Endodermal cell (in vitro differentiated cells): ENCODE measurements at places on chromosomes 5 and 9. TPM values are rescaled to one million over a fixed set of nuclear protein-coding genes. Genes with fewer than 3 reads are reported as not detected.

DNA sequence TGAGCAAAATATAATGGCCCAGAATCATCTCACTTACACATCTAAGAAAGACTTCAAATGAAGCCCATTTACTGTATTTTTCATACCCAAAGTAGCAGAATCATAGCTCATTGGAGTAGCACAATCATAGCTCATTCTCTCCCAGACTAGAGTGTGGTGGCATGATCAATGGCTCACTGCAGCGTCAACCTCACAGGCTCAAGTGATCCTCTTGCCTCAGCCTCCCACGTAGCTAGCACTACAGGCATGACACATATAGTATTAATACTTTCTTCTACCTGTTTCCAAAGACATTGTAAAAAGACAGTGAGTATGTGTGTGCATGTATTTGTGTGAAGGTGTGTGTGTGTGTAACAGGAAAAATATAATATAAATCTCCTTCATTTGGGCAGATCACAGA, 1247.9 kb upstream of the ACO1 start:
- no peak for DNase-seq
- no peaks in the 10 kb centered on the region for H3K36me3 ChIP-seq
- no peak overlapping the region for H3K4me3 ChIP-seq

GRCh38 chr5:11507156-11507910, 396.9 kb downstream of the CTNND2 start:
- H3K4me3 ChIP-seq, result no peak overlapping the region
- H3K4me1 ChIP-seq, result no peaks in the 10 kb centered on the region
- no peak for DNase-seq
- no peak overlapping the region for H3K27ac ChIP-seq
- H3K27me3 ChIP-seq, result no peaks in the 10 kb centered on the region
- H3K36me3 ChIP-seq, result no peaks in the 10 kb centered on the region

DNA sequence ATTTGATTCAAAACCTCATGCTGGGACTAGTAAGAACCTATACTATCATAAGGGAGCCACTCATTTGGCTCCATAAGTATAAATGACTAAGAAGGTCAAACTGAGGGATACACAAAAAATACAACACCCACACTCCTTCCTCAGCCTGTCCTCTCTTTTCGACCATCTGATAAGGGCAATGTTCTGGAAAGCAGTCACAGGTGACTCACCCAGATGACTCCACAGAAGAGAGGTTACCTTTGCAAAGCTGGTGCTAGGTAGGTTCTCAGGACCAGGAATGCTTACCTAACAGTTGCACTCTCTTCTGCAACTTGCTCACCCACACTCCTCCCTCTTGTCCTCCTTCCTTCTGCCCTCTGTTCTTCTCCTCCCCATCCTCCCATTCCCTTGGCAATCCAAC, 32.9 kb downstream of the LHFPL2 start:
- H3K27me3 ChIP-seq, result no peaks in the 10 kb centered on the region
- H3K4me1 ChIP-seq, result peaks cover 25% of the 10 kb centered on the region
- no peak overlapping the region for H3K27ac ChIP-seq

GRCh38 chr9:2704504-2704903, 12.8 kb upstream of the KCNV2 start:
- no peak overlapping the region for H3K27ac ChIP-seq
- DNase-seq, result no peak
- H3K27me3 ChIP-seq, result no peaks in the 10 kb centered on the region
- H3K4me1 ChIP-seq, result peaks cover 10% of the 10 kb centered on the region

DNA sequence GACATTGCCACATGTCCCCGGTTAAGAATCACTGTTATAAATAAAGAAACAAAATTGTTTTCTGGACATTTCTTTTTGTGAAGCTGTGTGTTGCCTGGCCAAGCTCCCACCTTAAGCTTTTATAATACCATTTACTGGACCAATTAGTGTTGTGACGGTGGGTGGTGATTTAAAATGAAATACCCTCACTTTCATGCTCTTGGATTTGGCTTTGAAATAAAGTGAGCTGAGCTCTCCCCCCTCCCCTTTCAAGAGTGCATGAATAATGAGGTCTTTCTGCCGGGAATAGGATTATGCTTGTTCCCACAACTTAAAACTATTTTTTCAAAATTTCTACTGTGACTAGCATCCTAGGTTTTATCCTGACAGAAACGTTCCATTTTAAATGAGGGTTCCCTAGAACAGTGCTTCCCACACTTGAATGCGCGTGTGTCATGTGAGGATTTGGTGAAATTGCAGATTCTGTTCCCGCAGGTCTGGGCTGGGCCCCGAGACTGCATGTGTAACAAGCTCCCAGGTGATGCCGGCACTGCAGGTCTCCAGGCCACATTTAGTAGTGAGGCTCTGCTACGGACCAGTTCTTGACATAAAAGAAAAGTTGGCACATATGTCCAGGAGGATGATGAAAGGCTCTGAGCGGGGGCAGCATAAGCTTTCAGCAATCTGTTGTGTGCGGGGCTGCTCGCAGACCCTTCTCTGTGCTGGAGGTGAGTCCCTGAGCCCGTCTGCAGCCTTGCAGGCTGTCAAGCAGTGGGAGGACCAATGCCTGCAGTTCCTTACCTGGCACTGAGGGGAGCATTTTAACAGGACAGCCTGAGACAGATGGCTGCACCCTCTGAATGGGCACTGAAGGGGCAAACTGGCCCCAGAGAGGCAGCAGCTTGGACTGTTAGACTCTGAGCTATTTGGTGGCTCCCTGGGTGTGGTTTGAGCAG, 24.4 kb downstream of the IQGAP2 start:
- peak overlapping the region; percentile 84 for H3K27ac ChIP-seq
- H3K36me3 ChIP-seq, result no peaks in the 10 kb centered on the region
- H3K4me1 ChIP-seq, result no peaks in the 10 kb centered on the region

DNA sequence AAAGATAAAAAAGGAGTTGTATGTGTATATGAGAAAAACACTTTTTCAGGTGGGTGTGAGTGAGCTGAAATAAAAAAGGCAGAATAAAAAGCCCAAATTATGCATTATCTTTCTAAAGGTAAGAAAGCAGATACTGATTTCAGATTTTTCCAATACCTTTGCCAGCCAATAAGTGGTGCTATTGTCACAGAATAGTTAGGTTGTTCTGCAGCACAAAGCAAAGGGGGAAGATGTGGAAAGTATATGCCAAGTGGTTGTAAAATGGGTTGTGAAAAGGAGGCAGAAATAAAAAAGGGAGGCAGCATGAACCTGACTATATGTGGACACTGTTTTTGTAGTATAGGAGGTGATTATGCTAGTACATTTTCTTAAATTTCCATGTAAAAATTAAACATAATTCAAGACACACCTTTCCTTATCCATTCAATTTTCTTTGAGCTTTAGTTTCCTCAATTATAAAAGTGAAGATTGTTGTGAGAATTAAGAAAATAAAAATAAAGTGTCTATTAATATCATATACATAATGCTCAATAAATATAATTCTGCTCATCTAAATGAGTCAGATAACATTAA, 106.7 kb downstream of the SMIM15 start:
- no peaks in the 10 kb centered on the region for H3K4me1 ChIP-seq
- DNase-seq, result no peak
- no peaks in the 10 kb centered on the region for H3K27me3 ChIP-seq

- H3K4me1 ChIP-seq, result peaks cover 2% of the 10 kb centered on the region
- no peak overlapping the region for H3K4me3 ChIP-seq
- no peak overlapping the region for H3K27ac ChIP-seq
These were observed 35.6 kb upstream of the NIM1K start for GRCh38 chr5:43156388-43156787.

GRCh38 chr9:73780916-73781315, 629.3 kb downstream of the ANXA1 start:
- no peak overlapping the region for H3K27ac ChIP-seq
- no peaks in the 10 kb centered on the region for H3K4me1 ChIP-seq
- no peaks in the 10 kb centered on the region for H3K36me3 ChIP-seq
- no peak for DNase-seq

GRCh38 chr9:121197132-121197531, 4.5 kb downstream of the RAB14 start:
- no peaks in the 10 kb centered on the region for H3K36me3 ChIP-seq
- no peaks in the 10 kb centered on the region for H3K27me3 ChIP-seq
- no peak overlapping the region for H3K4me3 ChIP-seq
- peaks cover 10% of the 10 kb centered on the region for H3K4me1 ChIP-seq

DNA sequence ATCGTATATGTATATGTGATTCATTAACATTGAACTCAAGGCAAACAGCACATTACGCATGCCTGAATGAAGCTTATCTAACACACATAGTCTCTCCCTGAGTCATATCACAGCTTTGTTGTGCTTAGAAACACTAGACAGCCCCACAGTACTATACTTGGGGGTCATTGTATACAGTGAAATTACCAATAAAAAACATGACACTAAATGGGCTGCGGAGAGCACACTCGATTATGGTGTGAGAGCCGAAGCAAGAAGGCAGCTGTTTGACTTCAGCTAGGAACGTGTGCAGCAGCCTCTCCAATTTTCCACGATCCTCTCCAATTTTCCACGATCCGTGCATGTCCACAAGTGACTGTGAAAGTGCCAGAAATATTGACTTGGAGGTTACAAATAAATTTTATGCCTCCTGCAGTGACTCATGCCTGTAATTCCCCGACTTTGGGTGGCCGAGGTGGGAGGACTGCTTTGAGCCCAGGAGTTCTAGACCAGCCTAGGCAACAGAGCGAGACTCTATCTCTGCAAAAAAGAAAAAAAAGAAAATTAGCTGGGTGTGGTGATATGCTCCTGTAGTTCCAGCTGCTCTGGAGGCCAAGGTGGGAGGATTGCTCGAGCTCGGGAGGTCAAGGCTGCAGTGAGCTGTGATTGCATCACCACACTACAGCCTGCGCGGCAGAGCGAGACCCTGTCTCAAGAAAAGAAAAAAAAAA, 102.4 kb downstream of the DAPK1 start:
- H3K4me1 ChIP-seq, result peaks cover 22% of the 10 kb centered on the region
- no peak for DNase-seq
- no peak overlapping the region for H3K4me3 ChIP-seq
- H3K27ac ChIP-seq, result no peak overlapping the region
- peaks cover under 1% of the 10 kb centered on the region for H3K36me3 ChIP-seq

DNA sequence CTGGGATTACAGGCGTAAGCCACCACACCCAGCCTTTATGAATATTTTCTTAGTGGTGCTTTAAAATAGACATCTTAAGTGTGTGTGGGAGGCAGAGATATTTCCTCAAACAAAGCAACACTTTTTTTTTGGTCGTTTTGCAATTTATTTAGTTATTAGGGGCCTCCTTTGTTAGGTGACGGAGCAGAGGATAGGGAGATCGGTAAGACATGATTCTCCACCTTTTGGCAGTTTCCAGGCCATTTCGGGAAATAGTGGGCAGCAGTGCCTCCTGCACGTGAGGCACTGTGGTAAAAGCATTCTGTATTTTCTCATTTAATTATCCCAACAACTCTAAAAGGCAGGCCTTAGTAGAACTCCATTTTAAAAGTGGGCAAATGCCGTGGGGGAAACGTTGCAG, 1.9 kb downstream of the OCLN start:
- peak; percentile 49 for DNase-seq
- peaks cover 5% of the 10 kb centered on the region for H3K36me3 ChIP-seq
- peak overlapping the region; percentile 85 for H3K4me3 ChIP-seq
- H3K4me1 ChIP-seq, result no peaks in the 10 kb centered on the region

DNA sequence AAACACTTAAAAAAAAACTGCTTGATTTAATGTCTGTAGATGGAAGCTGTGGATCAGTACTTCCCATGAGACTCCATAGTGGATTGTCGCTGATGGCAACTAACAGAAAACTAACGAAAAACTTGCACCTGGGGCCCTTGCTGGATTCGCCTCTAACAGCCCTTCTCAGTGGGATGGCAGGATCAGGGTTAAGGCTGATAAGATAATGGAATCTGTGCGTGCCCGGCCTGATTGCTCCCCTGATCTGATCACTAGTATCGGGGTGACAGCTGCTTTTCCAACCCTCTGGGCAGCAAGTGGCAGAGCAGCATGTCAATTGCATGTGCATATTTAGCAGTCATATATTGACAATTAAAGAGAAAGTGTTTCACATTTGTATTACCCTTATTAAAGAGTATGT, 185.8 kb upstream of the ELAVL2 start:
- H3K4me3 ChIP-seq, result no peak overlapping the region
- no peaks in the 10 kb centered on the region for H3K27me3 ChIP-seq
- no peaks in the 10 kb centered on the region for H3K36me3 ChIP-seq
- H3K4me1 ChIP-seq, result no peaks in the 10 kb centered on the region
- H3K27ac ChIP-seq, result no peak overlapping the region

- no peak for DNase-seq
- no peaks in the 10 kb centered on the region for H3K27me3 ChIP-seq
- H3K36me3 ChIP-seq, result no peaks in the 10 kb centered on the region
- H3K4me3 ChIP-seq, result no peak overlapping the region
- no peak overlapping the region for H3K27ac ChIP-seq
These were observed 9.0 kb downstream of the FCN1 start for GRCh38 chr9:134908524-134909309.

GRCh38 chr5:14041528-14042192, 97.2 kb upstream of the DNAH5 start:
- no peaks in the 10 kb centered on the region for H3K36me3 ChIP-seq
- DNase-seq, result peak; percentile 32
- H3K4me3 ChIP-seq, result no peak overlapping the region
- peaks cover 10% of the 10 kb centered on the region for H3K27me3 ChIP-seq
- H3K4me1 ChIP-seq, result peaks cover 19% of the 10 kb centered on the region
- H3K27ac ChIP-seq, result no peak overlapping the region

DNA sequence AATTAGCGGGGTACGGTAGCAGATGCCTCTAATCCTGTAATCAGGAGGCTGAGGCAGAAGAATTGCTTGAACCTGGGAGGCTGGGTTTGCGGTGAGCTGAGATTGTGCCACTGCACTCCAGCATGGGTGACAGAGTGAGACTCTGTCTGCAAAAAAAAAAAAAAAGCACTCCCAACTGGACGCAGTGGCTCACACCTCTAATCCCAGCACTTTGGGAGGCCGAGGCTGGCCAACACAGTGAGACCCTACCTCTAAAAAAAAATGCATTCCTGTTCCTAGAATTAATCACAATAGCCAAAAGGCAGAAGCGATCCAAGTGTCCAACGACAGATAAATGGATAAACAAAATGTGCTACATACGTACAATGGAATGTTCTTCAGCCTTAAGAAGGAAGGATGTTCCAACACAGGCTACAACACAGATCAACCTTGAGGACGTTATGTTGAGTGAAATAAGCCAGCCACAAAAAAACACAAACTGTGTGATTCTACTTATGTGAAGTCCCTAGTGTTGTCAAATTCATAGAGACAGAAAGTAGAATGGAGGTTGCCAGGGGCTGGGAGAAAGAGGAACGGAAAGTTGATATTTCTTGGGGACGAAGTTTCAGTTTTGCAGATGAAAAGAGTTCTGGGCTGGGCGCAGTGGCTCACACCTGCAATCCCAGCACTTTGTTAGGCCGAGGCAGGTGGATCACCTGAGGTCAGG, 13.8 kb downstream of the FAM78A start:
- no peak for DNase-seq
- no peaks in the 10 kb centered on the region for H3K27me3 ChIP-seq
- H3K4me3 ChIP-seq, result no peak overlapping the region
- H3K4me1 ChIP-seq, result no peaks in the 10 kb centered on the region
- H3K27ac ChIP-seq, result no peak overlapping the region
- H3K36me3 ChIP-seq, result no peaks in the 10 kb centered on the region

TAF1L gene
- not detected in 3 replicates for total RNA-seq

CNTFR gene
- total RNA-seq, result 1.5 to 6.1 TPM (median 1.6 TPM) in 3 replicates

LRRC19 gene
- not detected in 3 replicates for total RNA-seq

GPR150 gene
- 0.13 TPM in 1 of 2 replicates, not detected in the other for total RNA-seq
